ENCODE measurements at places on chromosomes 3 and 15.

- no peak for DNase-seq
Measured at GRCh38 chr3:49673121-49673714, 933 bp upstream of the APEH start.

GRCh38 chr15:49082960-49083359 is 36.7 kb upstream of the SECISBP2L start:
- DNase-seq = peak; percentile 78

- DNase-seq = no peak
Measured at GRCh38 chr3:128113817-128114794, 9.5 kb downstream of the RUVBL1 start.

DNA sequence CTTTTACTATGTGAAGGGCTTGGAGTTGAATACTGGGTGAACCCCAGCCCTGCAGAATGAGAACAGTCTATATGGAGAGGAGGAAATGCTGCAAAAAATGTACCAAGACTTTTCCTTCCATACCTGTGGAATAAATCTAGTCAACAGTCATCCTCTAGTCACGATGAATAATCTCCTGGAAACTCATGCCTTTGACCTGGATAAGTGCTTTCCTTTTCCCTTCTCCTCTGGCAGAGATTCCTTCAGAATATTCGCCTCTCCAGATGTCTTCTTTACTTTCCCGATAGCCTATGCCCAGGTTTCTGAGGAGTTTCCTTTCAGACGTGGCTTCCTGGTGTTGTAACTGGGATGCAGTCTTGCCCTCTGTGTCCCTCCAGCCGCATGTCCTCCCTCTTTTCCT is 28.1 kb downstream of the CCNL1 start:
- no peak for DNase-seq

GRCh38 chr3:14177580-14178246 is 688 bp downstream of the XPC start:
- DNase-seq = no peak

DNA sequence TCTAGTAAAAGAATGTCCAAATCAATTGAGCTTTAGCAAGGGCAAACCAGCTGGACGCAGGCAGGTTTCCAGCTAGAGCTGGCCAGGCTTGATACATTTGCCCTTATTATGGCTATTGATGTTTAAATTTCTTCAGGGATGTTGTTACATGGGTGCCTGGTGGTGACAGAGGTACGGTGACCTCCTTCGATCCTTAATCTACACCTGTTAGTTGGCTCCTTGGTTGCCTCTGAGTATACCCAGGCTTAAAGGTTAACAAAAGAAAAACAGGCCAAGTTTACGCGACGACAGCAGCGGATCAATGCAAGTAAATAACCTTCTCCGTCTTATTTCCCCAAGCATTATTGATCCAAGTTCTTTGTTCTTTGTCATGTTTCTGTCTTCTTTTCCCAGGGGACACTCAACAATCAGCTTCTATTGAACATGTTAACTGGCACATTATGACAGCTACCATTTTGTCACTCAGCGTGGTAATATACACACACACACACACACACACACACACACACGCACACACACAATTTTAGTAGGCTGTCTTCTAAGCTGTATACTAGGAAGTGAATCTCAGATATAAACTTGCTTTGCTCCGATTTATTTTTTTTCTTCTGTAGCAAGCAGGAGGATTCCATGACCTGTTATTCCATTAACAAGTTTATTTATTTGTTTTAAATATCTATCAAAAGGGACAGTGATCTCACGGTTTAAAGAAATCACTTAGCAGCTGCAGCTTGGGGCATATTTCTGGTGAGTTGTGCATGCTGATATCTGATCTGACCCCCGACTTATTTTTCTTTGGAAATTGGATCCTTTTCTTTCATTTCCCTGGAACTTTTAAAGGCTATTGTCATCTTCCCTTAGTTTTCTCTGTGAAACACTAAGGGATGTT is 844.7 kb downstream of the MCTP2 start:
- no peak for DNase-seq

DNA sequence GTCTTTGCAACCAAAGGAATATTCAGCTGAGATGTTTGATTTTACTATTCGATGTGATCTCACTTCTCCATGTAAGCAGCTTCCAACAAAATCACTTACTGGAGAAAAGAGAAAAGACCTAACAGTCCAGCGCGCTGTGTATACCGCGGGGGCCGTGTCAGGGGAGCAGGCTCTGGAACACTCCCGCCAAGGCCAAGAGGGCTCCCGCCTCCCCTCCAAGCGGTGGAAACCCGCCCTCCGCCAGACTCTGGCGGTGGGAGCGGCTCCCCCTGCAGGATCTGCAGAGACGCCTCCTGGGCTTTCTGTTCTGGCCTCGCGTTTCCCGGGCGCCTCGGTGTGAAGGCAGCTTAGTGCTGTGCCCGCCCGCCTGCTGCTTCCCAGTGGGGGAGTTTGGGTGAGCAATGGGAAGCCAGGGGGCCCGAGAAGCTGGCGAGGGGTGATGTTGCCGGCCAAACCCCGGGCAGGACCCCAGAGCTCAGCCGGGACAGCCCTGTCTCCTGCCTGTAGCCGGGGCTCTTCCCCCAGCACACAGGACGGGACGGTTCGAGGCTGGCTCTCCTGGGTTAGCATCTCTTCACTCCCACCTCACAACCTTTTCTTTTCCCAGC is 36.3 kb downstream of the CHST14 start:
- DNase-seq = no peak

- peak; percentile 63 for DNase-seq
Measured at GRCh38 chr15:48925714-48926223, 38.0 kb downstream of the SHC4 start.

GRCh38 chr3:170524073-170524472 is 61.8 kb downstream of the SLC7A14 start:
- no peak for DNase-seq

All from fibroblast of skin of left biceps (primary cell).